ENCODE measurements at places on chromosomes 6 and 20.

GRCh38 chr6:144285798-144286502 lies 815 bp downstream of the UTRN start:
- peak overlapping the region; percentile 91 for H3K4me3 ChIP-seq
- no peaks in the 10 kb centered on the region for H3K36me3 ChIP-seq
- H3K27ac ChIP-seq, result peak overlapping the region; percentile 64
- peaks cover 31% of the 10 kb centered on the region for H3K27me3 ChIP-seq
- peaks cover 22% of the 10 kb centered on the region for H3K4me1 ChIP-seq

- H3K4me1 ChIP-seq, result peaks cover 24% of the 10 kb centered on the region
- no peaks in the 10 kb centered on the region for H3K36me3 ChIP-seq
- DNase-seq, result peak; percentile 54
- peak overlapping the region; percentile 76 for H3K27ac ChIP-seq
- peak overlapping the region; percentile 24 for H3K4me3 ChIP-seq
Measured at GRCh38 chr20:2379511-2380229, 1.0 kb upstream of the TGM6 start.

GRCh38 chr6:151060096-151060765 lies 179.5 kb upstream of the AKAP12 start:
- H3K36me3 ChIP-seq, result peaks cover 7% of the 10 kb centered on the region
- DNase-seq, result no peak
- no peaks in the 10 kb centered on the region for H3K27me3 ChIP-seq
- H3K27ac ChIP-seq, result no peak overlapping the region

- peaks cover 2% of the 10 kb centered on the region for H3K27me3 ChIP-seq
- no peak overlapping the region for H3K4me3 ChIP-seq
- peaks cover 26% of the 10 kb centered on the region for H3K4me1 ChIP-seq
- H3K36me3 ChIP-seq, result no peaks in the 10 kb centered on the region
Measured at GRCh38 chr20:50283922-50284810, 93.5 kb downstream of the CEBPB start.

- peaks cover 21% of the 10 kb centered on the region for H3K36me3 ChIP-seq
- peaks cover 5% of the 10 kb centered on the region for H3K27me3 ChIP-seq
- peak overlapping the region; percentile 47 for H3K27ac ChIP-seq
- H3K4me1 ChIP-seq, result peaks cover 29% of the 10 kb centered on the region
- no peak overlapping the region for H3K4me3 ChIP-seq
Measured at GRCh38 chr6:108904741-108905140, 56.5 kb downstream of the ARMC2 start.

DNA sequence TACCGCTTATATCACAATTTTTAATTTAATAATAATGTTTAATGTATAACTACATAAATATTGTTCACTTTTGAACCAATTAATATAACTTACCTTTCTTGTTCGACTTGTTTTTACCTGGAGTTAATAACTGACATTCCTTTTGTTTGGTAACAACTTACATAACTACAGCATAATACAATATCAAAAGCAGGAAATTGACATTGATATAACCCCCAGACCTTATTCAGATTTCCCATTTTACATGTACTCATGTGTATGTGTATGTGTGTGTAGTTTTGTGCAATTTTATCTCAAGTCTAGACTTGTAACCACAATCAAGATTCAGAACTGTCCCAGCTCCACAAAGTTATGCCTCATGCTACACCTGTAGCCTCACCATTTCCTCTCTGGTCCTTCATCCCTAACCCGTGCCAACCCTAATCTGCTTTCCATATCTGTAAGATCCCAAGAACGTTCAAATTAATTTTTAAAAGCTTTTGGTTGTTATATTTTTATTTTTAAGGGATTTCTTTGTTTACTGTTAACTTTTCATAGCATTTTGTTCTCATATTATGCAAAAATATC lies 190.6 kb downstream of the MANEA start:
- no peak for DNase-seq
- H3K4me3 ChIP-seq, result no peak overlapping the region
- no peaks in the 10 kb centered on the region for H3K4me1 ChIP-seq
- no peaks in the 10 kb centered on the region for H3K36me3 ChIP-seq
- no peak overlapping the region for H3K27ac ChIP-seq

- no peak for DNase-seq
- peak overlapping the region; percentile 81 for H3K27ac ChIP-seq
- H3K36me3 ChIP-seq, result peaks cover 2% of the 10 kb centered on the region
Measured at GRCh38 chr20:5168651-5169396, 42.0 kb downstream of the CDS2 start.

DNA sequence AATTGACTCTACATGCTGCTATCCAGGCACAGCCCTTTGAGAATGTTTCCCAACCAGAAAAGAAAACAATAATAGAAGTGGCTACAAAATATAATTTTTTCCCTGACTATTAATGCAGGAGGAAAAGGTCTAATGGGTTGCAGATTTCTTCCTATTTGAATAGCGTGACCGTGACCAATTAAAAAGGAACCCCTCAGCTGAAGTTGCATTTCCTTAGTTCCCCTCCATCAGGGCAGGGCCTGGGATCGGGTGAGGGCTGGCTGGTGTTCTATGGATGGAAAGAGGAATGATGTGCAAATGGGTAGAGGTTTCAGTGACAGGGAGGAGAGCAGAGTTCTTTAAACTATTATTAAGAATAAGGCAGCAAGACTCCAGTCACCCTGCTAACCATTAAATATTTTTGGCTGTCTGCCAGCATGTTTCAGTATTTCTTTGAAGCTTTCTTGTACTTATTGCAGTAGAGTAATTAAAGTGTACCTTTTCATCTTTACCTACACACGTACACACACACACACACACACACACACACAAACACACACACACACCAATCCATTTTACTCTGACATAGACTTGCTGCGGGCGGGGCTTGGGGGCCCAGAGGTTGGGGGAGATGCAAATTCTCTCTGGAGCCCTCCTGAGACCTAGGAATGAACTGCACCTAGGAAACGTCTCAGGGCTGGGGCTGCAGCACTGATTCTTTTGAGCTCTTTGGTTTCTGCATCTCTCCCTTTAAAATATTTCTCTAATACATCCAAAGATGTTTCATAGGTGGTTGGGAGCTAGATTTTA lies 154.8 kb upstream of the SLC35B3 start:
- no peak overlapping the region for H3K4me3 ChIP-seq
- H3K27me3 ChIP-seq, result no peaks in the 10 kb centered on the region
- H3K36me3 ChIP-seq, result no peaks in the 10 kb centered on the region
- H3K4me1 ChIP-seq, result no peaks in the 10 kb centered on the region
- no peak overlapping the region for H3K27ac ChIP-seq

GRCh38 chr6:169864148-169865020 lies 113.0 kb downstream of the ERMARD start:
- H3K27ac ChIP-seq, result no peak overlapping the region
- no peak overlapping the region for H3K4me3 ChIP-seq
- no peaks in the 10 kb centered on the region for H3K27me3 ChIP-seq
- no peak for DNase-seq
- peaks cover 7% of the 10 kb centered on the region for H3K4me1 ChIP-seq

DNA sequence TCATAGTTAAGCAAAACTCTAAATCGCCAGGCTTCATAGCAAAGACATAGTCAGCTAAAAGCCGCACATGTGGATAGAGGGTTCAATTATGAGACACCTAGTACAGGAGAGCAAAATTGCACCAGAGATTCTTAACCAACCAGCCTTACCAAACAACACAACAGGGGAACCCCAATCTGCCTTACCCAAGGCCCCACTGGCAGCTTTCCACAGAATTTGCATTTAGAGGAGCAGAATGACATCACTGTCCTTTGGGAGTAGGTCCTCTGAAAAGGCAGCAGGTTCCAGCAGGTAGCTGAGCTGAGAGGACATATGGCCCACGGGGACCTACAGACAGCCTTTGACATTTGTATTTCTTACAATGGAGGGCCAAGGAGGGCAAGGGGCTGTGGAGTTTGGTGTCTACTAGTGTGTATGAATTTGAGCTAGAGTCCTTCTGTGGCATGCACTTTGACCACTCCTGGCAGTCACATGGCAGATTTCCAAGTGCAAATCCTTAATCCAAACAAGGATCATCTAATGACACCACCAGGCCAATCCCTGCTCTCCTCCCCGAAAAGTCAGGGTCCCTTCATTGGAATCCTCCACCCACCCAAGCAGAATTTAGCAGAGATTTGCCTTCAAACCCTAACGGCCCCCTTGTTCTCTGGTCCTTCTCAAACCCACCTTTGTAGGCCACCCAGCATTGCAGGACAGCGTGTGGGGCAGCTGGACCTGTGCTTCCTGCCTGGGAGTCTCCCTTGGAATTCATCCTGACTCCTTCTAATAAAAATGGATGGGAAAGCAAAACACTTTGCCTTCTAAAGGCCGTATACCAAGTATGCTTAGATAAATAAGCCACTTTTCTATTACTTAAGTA lies 171.2 kb upstream of the SUPT3H start:
- H3K27me3 ChIP-seq, result no peaks in the 10 kb centered on the region
- no peak for DNase-seq
- peaks cover 6% of the 10 kb centered on the region for H3K4me1 ChIP-seq
- H3K27ac ChIP-seq, result no peak overlapping the region
- peaks cover 13% of the 10 kb centered on the region for H3K36me3 ChIP-seq
- H3K4me3 ChIP-seq, result no peak overlapping the region

GRCh38 chr6:32669240-32669639 lies 2.8 kb upstream of the HLA-DQB1 start:
- peaks cover 24% of the 10 kb centered on the region for H3K27me3 ChIP-seq
- H3K27ac ChIP-seq, result peak overlapping the region; percentile 47
- H3K4me3 ChIP-seq, result no peak overlapping the region
- no peak for DNase-seq
- peaks cover 12% of the 10 kb centered on the region for H3K36me3 ChIP-seq

- H3K4me1 ChIP-seq, result peaks cover 38% of the 10 kb centered on the region
- peak overlapping the region; percentile 91 for H3K27ac ChIP-seq
- H3K27me3 ChIP-seq, result no peaks in the 10 kb centered on the region
- peak overlapping the region; percentile 69 for H3K4me3 ChIP-seq
Measured at GRCh38 chr20:62237514-62237800, 864 bp upstream of the OSBPL2 start.

- DNase-seq, result no peak
- H3K36me3 ChIP-seq, result no peaks in the 10 kb centered on the region
- no peak overlapping the region for H3K4me3 ChIP-seq
- H3K4me1 ChIP-seq, result no peaks in the 10 kb centered on the region
Measured at GRCh38 chr6:86331919-86332318, 605.4 kb upstream of the HTR1E start.

DNA sequence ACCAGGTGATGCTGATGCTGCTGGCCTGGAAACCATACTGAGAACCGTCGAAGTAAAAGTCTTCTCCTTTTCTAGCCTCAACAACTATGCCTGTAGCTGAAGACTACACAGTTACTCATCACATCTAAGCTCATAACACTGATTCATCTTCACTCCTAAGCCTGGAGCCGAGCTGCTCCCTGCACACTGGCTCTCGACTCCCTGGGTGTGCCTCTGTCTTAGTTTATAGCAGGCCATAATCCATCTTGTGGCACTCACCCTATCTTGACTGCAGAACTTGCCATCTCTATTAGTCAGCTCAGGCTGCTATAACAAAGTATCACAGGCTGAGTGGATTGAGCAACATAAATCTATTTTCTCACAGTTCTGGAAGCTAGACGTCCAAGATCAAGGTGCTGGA lies 191.0 kb downstream of the UNC5CL start:
- no peaks in the 10 kb centered on the region for H3K36me3 ChIP-seq
- no peak overlapping the region for H3K27ac ChIP-seq

- no peak overlapping the region for H3K4me3 ChIP-seq
- no peaks in the 10 kb centered on the region for H3K36me3 ChIP-seq
- peaks cover 21% of the 10 kb centered on the region for H3K4me1 ChIP-seq
- H3K27me3 ChIP-seq, result peaks cover 53% of the 10 kb centered on the region
Measured at GRCh38 chr6:30960907-30961673, 20.3 kb downstream of the MUCL3 start.

DNA sequence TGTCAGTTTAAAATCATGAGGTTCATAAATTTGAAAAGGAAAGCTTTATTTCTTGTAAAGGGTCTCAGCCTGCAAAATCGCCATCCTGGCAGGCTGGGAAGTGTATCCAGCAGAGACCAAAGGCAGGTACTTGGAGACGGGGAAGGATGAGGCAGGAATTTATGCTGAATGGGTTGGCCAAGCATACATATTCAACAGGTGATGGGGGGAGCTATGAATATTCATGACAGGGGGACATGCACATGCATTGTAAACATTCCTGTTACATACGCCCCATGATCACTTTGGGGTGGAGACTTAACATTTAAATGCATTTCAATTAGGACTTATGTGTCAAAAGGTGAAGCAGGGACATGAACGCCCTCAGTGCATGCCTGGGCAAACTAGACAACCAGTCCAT lies 9.8 kb upstream of the SLC22A1 start:
- H3K36me3 ChIP-seq, result peaks cover 14% of the 10 kb centered on the region
- H3K4me3 ChIP-seq, result no peak overlapping the region
- peaks cover 19% of the 10 kb centered on the region for H3K4me1 ChIP-seq
- no peaks in the 10 kb centered on the region for H3K27me3 ChIP-seq
- H3K27ac ChIP-seq, result peak overlapping the region; percentile 9
- no peak for DNase-seq

GRCh38 chr6:158496700-158497099 lies 63.2 kb upstream of the TMEM181 start:
- no peaks in the 10 kb centered on the region for H3K4me1 ChIP-seq
- peaks cover 6% of the 10 kb centered on the region for H3K36me3 ChIP-seq
- no peak overlapping the region for H3K4me3 ChIP-seq
- DNase-seq, result no peak
- H3K27me3 ChIP-seq, result no peaks in the 10 kb centered on the region
- no peak overlapping the region for H3K27ac ChIP-seq

DNA sequence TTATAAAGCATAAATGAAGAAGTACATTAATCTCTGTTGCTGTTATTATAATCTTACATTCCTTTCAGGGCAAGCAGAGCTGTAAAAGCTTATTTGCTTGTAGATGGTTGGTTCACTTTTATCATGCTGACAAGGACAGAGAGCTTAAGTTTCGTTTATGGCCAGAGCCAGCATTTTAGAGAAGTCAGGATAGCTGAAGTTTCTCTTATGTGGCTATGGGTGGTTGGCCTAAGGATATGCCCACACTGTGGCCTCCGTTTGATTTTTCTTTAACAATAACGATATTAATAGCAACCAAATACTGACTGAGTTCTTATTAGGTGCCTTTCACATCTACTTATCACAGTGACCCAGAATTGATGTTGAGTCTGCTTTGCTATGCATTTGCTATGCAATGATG lies 78.5 kb downstream of the FARS2 start:
- no peak for DNase-seq
- no peaks in the 10 kb centered on the region for H3K27me3 ChIP-seq
- peaks cover 23% of the 10 kb centered on the region for H3K4me1 ChIP-seq
- H3K4me3 ChIP-seq, result no peak overlapping the region
